ENCODE measurements at places on chromosomes 5 and 9.

DNA sequence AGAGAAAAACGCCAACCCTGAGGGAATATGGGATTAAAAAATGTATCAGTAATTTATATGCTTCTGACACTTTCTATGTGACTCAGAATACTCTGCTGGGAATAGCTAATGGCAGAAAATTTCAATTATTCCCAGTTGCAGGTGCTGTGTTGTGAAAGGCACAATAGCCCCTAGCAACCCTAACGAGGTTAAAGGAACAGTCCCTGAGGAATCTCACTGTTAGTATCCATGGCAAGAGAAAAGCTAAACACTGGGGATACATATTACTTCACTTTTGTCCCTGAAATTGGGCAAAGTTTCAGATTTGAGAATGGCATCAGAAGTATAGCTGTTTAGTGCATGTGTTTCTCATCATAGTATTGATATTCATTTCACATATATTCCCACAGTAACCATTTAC lies 555.0 kb downstream of the RAB3C start:
- no peak for DNase-seq

DNA sequence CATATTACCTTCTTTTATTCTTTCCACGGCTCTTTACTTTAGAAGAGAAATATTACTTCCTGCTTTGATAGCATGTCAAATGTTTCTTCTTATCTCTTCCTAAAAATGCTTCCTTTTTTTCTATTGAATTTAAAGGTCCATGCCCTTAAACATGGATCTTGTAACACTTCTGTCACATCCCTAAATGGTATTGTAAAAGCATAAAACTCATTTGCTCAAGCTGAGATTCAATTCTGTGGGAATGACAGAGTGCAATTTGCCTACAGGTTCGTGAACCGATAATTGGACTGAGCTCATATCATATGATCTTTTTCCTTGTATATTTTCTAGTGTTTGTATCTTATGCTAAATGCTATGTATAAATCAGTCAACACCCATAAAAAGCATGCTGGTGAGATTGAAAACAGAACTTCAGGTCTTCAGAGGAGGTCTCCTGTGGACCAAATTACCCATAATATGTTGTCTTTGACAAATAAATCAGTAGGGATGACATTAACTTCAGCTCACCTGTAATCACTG lies 429.3 kb downstream of the TMEM232 start:
- DNase-seq, result no peak

GRCh38 chr5:42872865-42873264 lies 61.2 kb upstream of the SELENOP start:
- no peak for DNase-seq

DNA sequence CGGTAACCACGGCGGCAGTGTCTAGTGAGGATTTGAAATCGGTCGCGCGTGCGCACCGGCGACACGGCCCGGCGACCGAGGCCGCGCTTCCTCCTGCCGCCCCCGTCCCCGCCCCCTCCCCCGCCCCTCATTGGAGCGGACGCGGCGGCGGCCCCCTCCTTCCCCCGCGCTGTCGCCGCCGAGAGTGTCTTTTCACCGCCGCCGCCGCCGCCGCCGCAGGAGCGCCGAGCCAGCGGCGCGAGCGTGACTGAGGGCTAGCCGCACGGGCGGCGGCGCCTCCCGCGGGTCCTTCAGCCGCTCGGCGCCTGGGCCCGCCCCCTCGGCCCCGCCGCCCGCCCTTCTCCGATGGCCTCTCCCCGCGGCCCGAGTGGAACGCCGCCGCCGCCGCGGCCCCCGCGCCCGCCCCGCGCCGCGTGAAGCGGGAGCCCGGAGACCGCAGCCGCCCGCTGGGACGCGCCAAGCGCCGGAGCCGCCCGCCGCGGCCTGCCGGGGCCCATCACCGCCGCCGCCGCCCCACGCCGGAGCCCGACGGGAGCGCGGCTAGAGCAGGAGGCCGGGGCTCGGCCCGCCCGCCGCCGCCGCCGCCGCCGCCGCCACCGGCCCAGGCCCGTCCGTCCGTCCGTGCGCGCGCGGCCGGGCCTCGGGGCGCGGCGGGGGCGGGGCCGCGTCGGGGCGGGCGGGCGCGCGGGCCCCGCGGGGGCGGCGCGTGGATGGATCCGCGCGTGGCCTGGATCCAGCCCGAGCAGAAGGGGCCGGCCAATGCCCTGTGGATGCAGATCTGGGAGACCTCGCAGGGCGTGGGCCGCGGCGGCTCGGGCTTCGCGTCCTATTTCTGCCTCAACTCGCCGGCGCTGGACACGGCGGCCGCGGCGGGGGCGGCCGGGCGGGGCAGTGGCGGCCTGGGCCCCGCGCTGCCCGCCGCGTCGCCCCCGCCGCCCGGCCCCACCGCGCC lies at the start of gene TENT4A:
Gene TENT4A (plus strand): TSS at position 159 of the 952 bp plus-strand sequence. CDS start 552 bp downstream, at position 711.
- no peak for DNase-seq

DNA sequence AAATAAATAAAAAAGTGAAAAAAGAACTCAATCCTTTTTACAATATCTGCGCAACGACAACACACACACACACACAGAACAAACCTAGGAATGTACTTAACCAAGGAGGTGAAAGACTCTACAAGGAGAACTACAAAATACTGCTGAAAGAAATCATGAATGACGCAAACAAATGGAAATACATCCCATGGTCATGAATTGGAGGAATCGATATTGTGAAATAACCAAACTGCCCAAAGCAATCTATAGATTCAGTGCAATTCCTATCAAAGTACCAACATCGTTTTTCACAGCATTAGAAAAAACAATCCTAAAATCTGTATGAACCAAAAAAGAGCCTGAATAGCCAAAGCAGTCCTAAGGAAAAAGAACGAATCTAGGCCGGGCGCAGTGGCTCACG lies 29.9 kb upstream of the NRARP start:
- DNase-seq, result no peak

- no peak for DNase-seq
Measured at GRCh38 chr5:53194086-53194485, 84.5 kb upstream of the MOCS2 start.

Measured in HepG2 (cell line).